COR-L47 (cell line): ENCODE measurements at places on chromosomes 3 and 15.

DNA sequence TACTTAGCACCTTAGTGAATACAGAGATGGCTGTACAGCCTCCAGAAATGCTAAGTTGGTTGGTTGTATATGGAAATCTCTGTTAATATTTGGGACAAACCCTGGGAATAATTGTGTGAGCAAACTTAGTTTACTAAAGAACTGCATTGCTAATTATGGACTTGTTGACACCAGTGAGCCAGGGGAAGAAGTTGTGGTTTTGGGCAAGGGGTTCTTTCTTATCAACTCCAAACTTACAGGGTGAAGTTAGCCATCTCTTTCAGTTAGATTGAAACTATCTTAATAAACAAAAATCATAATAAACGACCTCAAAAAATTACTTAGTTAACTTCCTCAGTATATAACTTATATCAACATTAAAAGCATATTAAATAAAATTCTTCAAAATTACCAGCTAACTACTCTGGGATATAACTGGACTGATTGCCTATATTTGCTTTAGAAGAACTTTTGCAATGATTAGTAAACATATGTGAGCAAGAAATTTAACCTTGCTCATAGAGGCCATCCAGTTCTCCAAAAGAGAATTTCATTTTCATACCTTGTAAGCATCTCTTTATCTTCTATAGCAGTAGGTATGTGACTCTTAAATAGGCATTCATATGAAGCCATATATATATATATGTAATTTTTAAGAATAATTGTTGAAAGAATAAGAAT is 24.7 kb downstream of the MBNL1 start:
- no peak for DNase-seq

GRCh38 chr15:34793901-34794300 is 1.4 kb downstream of the ACTC1 start:
- no peak for DNase-seq

DNA sequence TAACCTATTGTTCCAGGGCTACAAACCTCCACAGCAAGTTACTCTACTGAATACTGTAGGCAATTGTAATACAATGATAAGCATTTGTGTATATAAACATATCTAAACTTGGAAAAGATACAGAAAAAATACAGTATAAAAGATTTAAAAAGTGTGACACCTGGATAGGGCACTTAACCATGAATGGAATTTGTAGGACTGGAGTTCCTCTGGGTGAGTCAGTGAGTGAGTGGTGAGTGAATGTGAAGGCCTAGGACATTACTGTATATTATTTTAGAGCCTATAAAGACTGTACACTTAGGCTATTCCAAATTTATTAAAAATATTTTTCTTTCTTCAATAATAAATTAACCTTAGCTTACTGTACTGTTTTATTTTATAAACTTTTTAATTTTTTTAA is 38.4 kb upstream of the SLC25A36 start:
- no peak for DNase-seq

DNA sequence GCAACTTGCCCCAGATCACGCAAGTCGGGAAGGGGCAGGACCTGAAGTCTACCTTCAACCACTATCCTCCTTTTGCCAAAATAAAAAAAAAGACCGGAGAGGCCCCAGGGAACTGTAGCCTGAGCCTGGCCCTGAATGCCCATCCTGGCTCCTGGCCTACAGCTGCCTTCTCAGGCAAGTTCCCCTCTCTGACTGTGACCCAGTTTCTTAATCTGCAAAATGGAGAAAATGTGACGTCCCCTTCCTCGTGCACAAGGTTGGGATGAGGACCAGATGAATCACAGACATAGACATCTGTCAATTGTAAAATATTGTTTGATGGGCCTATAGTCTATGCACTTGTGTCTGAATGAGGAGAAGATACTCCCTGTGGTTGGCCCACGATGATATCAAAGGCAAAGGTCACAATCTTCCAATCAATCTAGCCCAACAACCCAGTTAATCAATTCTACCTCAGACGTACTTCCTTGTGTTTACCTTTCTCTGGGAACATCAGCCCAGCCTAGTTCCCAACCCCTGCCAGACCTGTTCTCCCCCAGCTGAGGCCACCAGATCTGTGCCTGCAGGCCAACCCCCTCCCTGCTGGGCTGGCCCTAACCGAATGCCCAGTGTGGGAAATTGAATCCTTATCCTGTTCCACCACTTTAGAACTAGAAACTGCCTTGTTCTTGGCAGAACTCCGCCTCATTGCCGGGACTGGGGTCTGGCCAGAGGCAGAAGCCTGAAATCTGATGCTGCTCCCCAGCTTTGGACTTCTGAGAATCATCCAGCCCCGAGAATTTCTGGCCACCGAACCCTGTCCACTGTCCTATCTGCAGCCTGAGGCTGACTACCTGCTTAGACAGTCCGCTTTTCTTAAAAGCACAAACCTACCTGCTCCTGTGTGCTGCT is 101.8 kb upstream of the LIPC start:
- DNase-seq, result no peak

DNA sequence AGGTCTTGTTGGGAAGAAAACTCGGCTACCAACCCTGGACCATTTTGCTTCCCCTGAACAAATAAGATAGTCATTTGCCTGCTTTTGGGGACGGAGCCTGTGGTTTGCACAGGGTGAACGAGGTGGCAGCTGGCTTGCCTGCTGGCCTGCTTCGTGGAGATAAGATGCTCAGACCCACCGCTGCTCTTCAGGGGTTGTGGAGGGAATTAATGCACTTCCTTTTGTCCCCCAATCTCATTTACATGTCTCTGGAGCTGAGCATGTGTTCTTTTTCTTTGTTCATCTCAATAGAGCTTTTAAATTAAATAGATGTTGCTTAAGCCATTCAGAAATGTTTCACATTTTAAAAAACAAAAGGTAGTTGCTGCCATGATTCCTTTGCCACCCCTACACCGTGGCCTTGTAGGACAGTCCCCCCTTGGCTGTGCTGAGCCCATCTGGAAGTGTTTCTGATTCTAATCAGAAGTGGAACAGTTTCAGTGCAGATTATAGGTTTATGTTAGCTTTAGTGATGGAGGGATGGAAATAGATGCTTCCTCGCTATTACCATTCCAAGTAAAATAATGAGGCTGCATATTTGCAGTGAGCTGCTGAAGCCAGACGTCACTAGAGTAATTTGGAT is 25.6 kb downstream of the APBA2 start:
- no peak for DNase-seq

DNA sequence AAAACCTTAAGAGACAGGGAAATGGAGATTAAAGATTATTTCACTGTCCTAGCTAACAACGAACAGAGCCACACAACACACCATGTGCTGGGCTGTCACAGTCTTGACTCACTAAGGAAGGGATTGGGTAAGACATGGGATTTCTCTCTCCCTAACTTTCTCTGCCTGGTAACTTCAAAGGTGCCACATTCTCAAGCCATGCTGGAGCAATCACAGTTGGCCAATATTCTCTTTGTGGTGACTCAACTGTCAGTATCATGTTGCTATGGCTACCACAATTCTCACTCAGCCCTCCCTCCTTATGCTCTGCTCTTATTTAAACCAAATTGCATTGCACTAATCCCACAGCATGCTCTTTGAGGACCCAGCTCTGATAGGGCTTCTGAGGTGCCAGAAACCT is 74.0 kb downstream of the OXNAD1 start:
- no peak for DNase-seq

DNA sequence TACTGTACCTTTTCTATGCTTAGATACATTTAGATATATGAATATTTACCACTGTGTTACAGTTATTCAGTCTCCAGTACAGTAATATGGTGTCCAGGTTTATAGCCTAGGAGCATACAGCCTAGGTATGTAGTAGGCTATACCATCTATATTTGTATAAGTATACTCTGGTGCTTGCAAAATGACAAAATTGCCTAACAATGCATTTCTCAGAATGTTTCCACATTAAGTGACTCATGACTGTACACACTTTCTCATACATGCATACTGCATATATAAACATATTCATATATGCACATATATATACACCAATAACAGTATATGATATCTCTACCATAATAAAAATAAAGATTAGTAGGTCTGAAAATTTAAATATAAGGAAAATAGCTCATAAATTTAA is 169.3 kb downstream of the DPH6 start:
- DNase-seq, result no peak

DNA sequence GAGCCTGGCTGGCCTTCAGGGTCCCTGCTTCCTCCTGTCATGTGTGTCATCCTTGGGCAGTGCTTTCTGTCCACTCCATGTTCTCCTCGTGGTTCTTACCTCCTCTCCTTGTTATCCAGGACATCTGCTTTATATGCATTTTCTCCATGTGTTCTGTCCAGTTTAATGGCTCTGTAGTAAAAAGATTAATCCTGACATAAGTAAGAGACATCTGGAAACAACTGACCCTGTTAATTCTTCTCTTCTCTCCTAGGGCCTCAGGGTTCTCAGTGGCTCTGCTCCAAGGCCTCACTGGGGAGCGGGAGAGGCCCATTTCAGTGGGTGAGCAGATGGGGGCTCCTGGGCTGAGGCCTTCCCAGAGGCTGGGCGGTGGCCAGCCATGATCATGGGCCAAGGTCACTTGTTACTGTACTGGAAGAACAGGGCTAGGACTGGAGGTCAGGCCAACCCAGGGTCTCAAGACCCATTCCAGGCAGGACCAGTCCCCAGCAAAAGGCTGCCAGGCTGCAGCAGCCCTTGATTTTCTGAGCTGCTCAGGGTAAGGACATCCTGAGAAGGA is 20.2 kb upstream of the CDCP1 start:
- no peak for DNase-seq

DNA sequence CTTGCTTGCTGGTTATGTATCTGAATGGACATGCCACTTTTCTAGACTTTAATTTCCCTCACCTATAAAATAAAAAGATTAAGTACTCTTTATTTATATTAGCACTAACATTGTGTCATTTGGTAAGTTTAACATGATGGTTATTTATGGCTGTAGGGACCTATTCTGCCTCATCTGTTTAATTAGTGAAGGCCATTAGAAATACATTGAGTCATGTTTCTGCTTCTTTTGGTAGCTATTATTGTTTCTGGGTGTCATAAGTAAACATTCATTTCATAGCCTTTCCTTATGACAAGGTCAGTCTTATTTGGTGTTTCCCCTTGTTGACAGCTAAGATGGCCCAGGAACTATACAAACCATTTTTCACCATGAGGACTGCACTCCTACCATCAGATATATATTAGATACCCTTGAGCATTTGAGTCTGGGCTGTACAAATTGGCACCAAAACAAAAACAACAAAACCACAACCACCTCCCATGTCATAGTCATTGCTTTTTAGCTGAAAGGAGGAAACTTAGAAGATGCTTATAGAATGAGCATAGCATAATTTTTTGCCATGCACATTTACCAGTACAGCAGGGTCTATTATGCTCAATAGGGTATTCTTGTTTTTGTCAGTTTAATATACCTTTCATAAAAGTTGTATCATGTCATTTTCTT is 39.3 kb downstream of the SRP14 start:
- DNase-seq, result no peak

GRCh38 chr3:66812136-66812535 is 186.0 kb upstream of the KBTBD8 start:
- DNase-seq, result no peak

- DNase-seq, result no peak
Measured at GRCh38 chr15:38514601-38515000, 50.0 kb downstream of the RASGRP1 start.
